Cerebellar nuclear complex (tissue), 1 donor: ENCODE measurements at places on chromosomes 2 and 18.

GRCh38 chr2:46451131-46451711, 28.1 kb upstream of the TMEM247 start:
- no peak for DNase-seq

GRCh38 chr18:48877941-48878340, 72.8 kb downstream of the SMAD7 start:
- DNase-seq = no peak

DNA sequence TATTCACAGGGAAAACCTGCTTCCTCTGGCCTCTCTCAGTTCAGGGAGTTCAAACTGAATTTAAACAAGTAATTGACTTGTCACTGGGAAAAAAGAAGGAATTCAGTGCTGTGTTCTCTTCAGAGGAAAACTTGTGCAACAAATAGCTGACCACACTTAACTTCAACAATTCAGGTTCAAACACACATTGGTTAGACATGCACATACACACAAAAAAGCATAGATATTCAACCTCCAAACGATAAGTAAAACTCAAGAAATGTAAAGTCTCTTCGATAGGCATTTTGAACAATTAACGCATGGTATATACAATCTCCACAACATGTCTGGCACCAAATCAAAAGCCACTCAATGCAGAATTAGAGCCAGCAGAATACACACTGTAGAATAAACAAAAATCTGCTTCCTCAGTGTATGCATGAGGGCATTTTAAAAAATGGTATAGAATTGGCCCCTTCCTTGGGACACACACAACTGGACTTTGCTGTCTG, 269.0 kb downstream of the TCF4 start:
- no peak for DNase-seq

DNA sequence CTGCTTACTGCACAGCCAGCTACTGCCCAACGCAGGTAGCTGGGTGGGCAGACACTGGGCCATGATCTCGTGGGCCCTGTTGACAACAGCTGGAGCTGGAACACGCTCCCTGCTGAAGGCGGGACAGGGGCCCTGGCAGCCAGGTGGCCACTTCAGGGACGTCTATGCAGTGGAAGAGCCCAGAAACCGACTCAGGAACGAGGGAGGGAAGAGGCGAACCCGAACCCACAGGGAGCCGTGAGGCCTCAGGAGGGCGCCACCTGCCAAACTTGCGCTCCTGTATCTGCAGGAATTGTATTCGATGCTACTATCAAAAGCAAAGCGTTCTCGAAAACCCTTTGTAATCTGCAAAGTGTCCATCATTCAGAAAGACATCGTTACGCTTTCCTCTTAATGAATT, 198.4 kb downstream of the EIPR1 start:
- no peak for DNase-seq

DNA sequence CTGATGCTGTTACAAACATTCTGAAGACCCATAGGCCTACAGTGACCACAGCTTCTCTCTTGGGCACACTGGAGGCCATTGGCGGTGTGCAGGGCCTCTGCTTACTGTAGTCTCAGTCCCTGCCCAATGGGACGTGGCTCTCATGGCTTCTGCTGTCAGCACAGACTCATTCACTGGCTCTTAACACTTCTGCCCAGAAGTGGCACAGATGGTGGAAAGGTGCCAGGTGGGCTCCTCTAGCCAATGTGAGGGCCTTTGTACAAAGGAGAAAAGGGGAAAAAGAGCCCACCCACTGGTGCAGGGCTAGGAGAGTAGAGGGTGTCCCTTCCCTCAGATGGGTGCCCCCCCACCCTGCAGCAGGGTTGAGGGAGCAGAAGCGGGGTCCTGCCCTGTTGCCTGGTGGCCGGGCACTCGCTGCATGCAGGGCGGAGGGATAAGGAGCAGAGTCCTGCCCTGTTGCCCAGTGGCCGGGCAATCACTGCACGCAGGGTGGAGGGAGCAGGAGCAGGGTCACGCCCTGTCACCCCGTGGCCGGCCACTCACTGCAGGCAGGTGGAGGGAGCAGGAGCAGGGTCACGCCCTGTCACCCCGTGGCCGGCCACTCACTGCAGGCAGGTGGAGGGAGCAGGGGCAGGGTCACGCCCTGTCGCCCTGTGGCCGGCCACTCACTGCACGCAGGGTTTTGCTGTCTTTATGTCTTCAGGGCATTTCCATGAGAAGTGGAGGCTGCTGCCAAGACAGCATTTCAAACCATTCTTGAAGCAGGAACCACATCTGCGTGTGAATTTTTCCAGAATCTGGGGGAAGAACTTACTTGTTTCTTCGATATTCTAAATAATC, 20.0 kb downstream of the LRRFIP1 start:
- DNase-seq = no peak

DNA sequence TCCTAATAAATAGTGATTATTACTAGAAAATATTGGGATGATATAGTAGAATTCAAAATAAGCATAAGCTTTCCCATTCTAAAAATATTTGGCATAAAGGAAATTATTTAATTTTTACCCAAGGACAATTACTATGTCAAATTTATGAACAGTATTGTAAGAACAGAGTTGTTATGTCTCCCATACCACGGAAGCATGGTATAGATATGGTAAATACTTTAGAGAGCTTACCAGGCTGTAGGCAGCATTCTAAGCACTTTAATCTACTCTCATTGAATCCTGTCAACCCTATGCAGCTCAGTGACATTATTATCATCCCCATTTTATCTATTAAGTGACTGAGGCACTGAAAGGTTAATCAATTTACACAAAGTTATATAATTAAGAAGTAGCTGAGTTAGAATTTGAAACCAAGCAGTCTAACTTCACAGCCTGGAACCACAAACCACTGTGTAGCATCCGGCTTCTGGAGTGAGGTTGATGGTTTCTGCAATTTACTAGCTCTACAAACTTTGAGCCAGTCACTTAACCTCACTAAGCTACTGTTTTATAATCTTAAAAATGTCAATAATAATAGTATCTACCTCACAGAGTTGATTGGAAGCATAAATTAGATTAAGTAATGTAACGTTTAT, 323.7 kb downstream of the ARHGAP15 start:
- no peak for DNase-seq

- no peak for DNase-seq
Observed at GRCh38 chr18:56278421-56279003, 359.9 kb downstream of the TXNL1 start.

DNA sequence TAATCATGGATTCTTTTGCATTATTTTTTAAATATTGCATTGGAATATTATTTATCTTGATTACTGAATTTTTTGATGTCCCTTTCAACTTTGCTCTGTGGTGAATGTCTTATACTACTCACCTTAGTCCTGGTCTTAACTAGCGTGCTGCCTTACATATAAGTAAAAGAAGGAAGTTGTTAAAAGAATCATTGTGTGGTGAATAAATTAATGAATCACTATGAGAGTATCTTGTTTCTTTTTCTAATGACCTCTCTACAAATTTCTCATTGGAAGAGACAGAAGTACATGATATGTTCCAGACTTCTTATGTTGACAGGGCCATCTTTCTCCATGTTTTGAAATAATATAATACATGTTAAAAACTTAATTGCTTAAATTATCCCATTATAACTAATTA, 432.6 kb upstream of the MMADHC start:
- no peak for DNase-seq
